ENCODE measurements at places on chromosomes 5 and 9.

DNA sequence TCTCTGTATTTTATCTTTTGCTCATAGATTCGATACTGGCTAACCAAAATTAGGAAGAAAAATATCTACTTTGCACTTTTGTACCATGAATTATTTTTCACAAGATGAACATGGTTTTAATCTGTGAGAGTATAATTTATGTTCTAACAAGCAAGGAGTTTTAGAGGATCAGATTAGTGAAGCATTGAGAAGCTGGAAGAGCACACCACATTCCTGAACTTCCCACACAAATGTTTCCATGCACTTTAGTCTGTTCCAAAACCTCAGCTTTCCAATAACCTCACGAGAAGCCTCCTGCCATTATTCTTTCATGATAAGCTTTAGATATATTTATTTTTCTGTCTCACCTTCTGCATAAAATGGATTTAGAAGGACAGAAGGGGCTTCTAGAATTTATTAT is 98.7 kb upstream of the MPDZ start:
- no peak for DNase-seq

DNA sequence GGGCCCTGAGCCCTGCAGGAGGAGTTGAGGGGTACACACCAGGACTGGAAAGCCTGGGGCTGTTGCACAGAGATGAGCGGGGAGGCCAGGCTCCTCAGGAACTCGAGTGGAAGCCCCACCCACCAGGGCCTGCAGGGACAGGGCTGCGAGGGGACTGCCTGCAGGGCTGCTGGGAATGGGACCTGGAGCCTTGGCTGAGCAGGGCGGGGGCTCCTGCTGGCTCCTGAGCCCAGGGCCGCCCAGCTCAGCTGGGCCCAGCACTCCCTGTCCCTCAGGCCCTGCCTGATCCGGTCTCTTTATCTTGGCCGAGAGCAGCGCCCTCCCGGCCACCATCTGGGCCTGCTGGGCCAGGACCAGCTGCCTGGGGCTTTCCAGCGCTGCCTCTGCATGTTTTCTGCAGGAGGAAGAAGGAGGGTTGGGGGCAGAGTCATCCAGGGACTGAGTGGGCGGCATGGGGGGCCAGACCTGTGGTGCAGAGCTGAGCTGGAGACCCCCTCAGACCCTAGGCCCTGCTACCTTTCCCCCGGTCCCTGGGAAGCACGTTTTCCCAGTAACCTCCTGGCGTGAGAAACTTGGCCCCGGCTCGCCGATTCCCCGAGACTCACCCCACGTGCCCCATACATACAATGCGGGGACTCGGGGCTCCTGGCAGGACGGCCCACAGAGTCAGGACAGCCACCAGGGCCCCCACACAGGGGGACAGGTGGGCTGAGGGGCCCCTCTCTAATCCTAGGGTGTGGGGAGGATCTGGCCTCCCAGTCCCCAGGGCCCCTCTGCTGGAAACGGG is 9.4 kb downstream of the LCN12 start:
- DNase-seq, result no peak

DNA sequence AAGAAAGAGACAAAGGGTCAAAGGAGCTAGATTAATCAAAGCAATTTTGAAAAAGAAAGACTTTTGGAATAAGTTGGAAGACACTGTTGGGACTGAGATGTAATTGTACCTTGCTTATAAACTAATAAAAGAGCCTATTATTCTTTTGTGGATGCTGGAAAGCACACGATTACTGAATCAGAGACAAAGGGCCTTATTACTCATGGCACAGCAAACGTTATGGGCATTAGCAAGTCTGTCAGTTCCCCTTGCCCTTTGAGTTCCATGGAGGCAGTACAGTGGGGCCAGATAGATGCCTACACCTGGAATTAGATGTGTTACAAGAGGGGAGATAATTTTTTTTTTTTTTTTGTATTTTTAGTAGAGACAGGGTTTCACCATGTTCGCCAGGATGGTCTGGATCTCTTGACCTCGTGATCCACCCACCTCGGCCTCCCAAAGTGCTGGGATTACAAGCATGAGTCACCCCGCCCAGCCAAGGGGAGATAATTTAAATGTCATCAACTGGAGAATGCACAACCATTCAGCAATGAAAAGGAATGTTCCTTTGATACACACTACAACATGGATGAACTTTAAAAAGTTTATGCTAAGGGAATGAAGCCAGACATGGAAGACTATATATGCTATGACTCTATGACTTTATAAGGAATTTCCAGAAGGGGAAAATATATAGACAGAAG is 128.9 kb downstream of the STARD4 start:
- no peak for DNase-seq

GRCh38 chr9:87152256-87152655 is 204.9 kb upstream of the GAS1 start:
- no peak for DNase-seq

DNA sequence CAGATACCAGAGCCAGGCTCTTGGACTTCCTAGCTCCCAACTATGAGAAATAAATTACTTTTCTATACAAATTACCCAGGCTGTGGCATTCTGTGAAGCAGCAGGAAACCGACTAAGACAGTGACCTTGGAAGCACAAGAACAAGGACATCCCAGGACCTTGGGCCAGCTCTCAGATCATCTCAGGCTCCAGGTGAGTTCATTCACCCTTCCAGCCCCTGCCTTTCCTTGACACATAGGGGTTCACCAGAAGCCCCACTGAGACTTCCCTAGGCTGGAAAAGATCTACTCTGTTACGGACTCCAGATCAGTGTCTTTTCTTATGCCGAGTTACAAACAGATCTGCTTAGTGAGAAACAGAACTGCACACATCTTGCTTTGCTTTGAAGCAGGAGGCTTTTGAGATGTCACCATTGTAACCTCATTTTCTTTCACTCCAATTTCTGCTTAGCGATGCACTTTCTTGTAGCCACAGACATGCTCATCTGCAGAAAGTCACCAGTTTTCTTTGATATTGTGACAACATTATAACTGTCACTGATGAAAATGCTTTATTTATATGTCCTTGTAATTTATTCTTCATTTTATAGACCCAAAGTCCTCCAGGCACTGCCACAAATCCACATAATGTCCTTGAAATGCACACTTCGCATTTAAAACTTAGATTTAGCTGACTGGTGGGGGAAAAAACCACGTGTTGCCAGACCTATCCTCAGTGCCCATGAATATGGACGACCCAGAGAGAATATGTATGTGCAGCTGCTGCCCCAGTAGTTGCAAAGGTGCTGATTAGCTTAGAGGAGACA is 8.1 kb downstream of the CD180 start:
- no peak for DNase-seq

GRCh38 chr5:42235837-42236236 is 187.4 kb upstream of the GHR start:
- DNase-seq, result no peak

DNA sequence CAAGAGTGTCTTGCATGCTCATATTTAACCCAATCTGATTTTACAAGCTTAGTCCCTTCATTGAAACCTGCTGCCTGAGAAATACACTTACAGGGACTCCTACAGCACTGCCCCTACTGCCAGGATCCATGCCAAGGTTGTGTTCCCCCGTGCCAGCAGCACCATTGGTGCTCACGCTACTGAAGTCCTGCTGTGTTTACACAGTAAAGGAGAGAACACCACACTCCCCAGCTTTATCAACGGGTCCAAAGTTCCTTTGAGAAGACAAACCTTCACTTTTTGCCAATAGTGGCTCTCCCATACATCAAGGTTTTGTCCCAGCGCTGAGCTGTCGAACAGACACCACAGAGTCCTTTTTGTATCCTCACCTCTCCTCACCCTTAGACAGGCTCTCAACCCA is 155.1 kb upstream of the WWC1 start:
- DNase-seq, result no peak

DNA sequence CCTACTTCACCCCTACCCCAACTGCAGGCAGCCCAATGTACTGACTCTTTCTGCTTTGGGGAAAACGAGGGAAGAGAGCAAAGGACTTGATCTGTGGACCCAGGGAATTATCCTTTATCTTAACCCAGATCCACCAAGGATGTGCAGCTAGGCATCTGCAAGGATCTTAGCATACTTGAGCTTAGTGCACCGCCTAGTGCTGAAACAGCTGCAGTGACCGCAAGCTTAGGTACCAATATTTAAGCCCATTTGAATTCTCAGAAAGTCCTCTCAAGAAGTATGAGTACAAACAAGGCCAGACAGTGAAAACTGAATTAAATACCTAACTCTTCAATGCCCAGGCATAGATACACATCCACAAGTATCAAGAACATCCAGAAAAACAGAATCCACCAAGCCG is 576.7 kb upstream of the ADAMTS16 start:
- peak; percentile 45 for DNase-seq

DNA sequence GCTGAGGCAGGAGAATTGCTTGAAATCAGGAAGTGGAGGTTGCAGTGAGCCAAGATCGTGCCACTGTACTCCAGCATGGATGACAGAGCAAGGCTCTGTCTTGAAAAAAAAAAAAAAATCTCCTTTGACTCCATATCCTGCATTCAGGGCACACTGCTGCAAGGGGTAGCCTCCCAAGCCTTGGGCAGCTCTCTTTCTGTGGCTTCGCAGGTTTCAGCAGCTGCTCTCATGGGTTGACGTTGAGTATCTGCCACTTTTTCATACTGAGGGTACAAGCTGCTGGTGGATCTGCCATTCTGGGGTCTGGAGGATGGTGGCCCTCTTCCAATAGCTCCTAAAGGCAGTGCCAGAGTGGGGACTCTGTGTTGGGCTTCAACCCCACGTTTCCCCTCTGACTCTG is 2198.1 kb upstream of the WWC1 start:
- no peak for DNase-seq

- no peak for DNase-seq
Observed at GRCh38 chr5:137580030-137580429, 80.9 kb upstream of the SPOCK1 start.

DNA sequence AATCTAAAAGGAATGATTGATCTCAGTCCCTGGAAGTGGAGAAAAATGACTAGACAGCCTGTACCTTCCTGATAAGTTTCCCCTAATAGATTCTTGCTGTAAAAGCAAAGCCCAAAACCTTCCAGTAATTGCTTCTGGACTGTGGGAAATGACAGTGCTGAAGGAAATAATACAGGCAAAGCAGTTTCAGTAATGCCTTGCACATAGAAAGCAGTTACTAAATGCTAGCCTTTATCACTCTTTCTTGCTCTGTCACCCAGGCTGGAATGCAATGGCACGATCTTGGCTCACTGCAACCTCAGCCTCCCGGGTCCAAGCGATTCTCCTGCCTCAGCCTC is 50.3 kb downstream of the MAP1B start:
- no peak for DNase-seq

GRCh38 chr9:1575939-1576338 is 439.2 kb upstream of the SMARCA2 start:
- no peak for DNase-seq

- DNase-seq, result no peak
Observed at GRCh38 chr9:2758162-2758897, 41.0 kb downstream of the KCNV2 start.

GRCh38 chr9:108544866-108545265 is 310.9 kb downstream of the ACTL7B start:
- no peak for DNase-seq

GRCh38 chr5:111680737-111681413 is 76.1 kb downstream of the NREP start:
- DNase-seq, result no peak

DNA sequence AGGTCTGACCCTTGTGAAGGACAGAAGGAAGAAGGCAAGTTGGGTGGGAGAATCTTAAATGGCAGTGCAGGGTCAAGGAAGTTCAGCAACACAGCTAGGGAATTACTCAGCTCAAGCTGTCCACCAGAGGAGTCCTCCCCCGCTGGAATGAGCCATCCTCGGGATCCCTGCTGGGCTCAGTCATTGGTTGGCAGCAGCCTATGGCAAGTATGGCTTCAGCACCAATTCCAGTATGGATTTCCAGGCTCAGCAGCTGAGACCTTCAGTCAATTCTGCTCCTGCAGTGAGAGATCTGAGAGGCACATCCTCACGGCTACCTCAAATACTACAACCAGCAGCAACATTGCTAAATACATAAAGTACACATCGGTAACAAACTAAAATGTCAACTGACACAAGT is 280.6 kb upstream of the PIK3R1 start:
- no peak for DNase-seq

GRCh38 chr5:135450336-135450735 is 1.8 kb downstream of the TIFAB start:
- DNase-seq, result no peak

- no peak for DNase-seq
Observed at GRCh38 chr5:39253196-39253595, 33.8 kb upstream of the FYB1 start.

- no peak for DNase-seq
Observed at GRCh38 chr9:4277531-4277991, 22.3 kb downstream of the GLIS3 start.

GRCh38 chr9:137234758-137235423 is 4.2 kb downstream of the SLC34A3 start:
- DNase-seq, result no peak

Measured in iPS DF 6.9 (cell line).